ENCODE measurements at places on chromosomes 4 and X.

- no peak for DNase-seq
Measured at GRCh38 chr4:53654300-53654758, 63.0 kb upstream of the LNX1 start.

GRCh38 chrX:14963447-14964236 is 90.4 kb downstream of the MOSPD2 start:
- DNase-seq: no peak

GRCh38 chr4:83906561-83906960 is 370.7 kb downstream of the GPAT3 start:
- no peak for DNase-seq

GRCh38 chr4:6404611-6405396 is 67.6 kb downstream of the PPP2R2C start:
- DNase-seq: no peak

GRCh38 chr4:130210864-130211263 is 1114.9 kb downstream of the C4orf33 start:
- no peak for DNase-seq

GRCh38 chr4:2858451-2859217 is 15.0 kb downstream of the ADD1 start:
- no peak for DNase-seq

- no peak for DNase-seq
Measured at GRCh38 chr4:171588051-171588545, 225.1 kb upstream of the GALNTL6 start.

- no peak for DNase-seq
Measured at GRCh38 chrX:40411340-40412111, 169.2 kb upstream of the ATP6AP2 start.

- no peak for DNase-seq
Measured at GRCh38 chr4:40335525-40335894, 377 bp downstream of the CHRNA9 start.

DNA sequence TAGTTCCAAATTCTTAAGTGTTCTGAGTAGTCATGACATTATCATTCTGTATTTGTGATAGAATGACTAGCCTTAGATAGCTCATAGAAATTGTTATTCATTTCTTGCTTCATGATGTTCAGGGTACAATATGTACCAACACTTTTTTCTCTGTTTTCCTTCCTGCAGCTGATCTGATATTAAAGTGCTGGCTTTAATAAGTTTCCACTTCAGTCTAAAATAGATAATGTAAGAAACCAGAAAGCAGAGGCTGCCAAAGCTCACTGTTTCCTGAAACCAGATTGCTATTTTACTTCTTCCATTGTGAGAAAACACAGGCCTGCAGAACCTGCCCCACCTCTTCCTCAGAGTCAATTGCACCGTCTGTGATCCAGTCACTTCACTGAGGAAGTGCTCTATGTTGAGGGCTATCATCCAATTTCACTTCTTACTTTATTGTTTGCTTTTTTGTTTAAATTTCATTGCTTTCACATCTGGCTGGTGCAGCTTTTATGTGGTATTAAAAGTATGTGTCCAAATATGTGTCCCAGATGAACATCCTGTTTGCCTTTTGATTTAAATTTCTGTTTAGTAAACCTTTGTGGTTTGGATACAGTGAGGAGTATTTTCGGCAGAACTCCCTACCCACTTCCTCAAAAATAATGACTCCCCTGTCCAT is 652.1 kb downstream of the ANKRD50 start:
- DNase-seq: no peak

DNA sequence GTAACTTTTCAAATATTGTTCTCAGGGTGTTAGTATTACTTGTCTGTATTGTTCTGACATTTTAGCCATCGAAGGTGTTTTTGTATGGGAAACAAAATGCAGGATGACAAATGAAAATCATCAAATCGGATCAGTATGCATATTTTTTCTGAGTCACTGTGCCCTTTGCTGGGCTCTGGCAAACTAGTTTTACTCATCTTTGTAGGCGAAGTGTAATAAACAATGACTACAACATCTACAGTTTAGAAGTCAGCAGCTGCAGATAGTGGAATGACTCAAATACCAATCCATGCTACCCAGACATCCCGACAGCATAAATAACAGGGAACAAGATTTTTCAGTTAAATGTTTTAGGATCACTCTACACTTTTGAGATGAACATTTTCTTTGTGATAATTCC is 557.3 kb upstream of the TENM3 start:
- no peak for DNase-seq

- no peak for DNase-seq
Measured at GRCh38 chrX:43961699-43962098, 11.5 kb downstream of the NDP start.

GRCh38 chr4:77817304-77818072 is 1.7 kb downstream of the CNOT6L start:
- DNase-seq: no peak

DNA sequence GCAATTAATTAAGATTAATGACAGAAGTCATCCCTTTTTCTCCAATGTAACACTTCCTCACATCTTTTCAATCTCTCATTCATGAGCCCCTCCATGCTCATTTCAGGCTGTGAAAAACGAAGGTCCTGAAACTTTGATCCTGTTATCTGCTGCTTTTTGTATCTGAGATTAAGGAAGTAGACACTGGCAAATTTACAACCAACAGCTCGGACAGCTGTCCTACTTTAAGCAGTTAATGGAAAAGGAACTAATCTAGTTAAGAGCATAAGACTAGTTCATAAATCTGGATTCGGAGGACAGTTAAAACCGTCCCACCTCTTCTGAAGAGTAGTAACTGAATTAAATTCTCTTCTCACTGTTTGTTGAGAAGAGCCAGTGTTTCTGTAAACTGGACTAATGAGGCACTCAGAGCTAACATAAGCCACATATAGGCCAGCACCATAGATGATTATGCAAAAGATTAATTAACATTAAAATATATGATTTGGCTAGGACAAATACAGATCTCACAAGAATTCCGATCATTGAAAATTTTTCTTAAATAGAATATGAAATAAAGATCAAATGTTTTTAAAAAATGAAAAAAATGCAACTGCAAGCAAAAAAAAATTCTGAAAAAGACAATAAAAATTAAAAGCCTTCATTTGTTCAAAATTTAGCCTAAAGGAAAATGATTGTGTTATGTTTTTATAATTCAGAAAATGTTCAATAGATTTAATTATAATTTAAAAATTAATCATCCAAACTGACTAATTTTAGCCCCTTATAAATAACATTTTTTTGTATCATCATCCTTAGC is 114.4 kb downstream of the ANTXR2 start:
- no peak for DNase-seq

GRCh38 chrX:154508384-154508745 is 7.7 kb downstream of the FAM3A start:
- no peak for DNase-seq

DNA sequence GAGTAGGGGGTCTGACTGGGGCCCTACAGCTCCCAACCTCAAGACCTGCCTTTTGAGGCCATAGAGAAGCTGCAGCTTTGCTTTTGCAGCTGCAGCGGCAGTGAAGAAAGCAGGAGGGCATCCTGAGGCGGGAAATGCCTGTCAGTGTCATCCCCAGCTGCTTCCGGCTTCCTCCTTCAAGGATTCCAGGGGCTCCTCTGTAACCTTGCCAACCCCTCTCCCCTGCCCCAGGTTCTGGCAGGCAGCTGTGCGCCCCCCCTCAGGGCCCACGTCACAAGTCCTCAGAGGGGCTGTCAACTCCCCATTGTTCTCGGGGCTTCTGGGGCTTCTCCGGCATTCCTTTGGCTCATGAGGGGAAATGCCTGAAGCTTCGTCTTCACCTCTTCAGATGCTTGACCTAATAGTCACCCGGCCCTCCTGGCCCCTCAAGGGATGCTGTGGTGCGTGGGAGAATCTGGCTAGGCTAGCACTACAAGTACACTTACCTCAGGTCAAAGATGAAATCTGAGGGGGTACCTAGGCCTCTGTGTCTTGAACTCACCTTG is 31.9 kb downstream of the APLN start:
- no peak for DNase-seq

DNA sequence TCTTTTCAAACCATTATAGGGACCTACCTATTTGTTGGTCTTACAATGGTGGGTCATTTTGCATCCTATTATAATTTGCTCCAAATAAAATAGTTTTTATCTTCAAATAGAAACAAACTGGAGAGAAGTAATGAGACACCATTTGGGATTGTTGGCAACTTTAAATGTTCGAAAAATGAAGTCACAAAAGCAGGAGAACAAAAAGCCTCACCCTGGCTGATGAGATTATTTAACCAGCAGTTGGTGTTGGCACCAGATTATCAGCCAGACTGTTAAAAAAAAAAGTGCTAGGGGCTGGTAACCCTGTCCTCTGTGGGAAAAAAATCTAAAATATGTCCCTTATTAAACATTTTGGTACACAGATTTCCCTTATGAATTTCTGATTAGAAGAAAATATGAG is 100.3 kb downstream of the DCK start:
- DNase-seq: no peak

DNA sequence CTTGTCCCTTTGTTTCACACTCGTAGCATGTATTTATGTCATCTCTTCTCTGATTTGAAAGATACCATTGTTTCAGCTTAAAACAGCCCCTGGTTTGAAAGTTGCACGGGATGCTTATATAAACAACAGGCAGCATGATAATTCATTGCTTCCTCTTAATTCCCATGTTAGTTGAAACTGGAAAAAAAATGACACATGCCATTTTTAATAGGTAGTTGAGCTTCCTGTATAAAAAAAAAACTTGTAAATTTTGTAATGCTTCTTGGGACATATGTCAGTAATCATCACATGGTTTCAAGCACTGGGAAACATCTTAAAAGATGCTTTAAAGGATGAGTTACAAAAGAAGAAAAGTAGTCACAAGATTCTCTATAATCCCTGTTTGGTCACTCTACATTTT is 243.0 kb downstream of the PALLD start:
- DNase-seq: no peak

DNA sequence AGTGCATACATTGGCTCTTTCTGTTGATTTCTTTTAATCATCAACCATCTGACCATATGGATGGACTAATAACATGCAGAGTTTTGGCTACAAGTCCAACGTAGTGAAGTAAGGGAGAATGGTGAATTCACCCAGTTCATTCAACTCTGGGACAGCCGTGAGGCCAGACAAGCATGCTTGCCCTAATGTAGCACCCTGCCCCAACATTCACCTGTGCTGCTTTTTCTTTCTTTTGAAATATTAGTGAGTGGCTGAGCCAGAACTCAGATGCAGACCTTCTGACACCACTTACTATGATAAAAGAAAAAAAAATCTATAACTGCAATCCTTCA is 17.5 kb downstream of the ARSJ start:
- DNase-seq: no peak

GRCh38 chrX:46140272-46140671 is 404.9 kb downstream of the ZNF674 start:
- no peak for DNase-seq

DNA sequence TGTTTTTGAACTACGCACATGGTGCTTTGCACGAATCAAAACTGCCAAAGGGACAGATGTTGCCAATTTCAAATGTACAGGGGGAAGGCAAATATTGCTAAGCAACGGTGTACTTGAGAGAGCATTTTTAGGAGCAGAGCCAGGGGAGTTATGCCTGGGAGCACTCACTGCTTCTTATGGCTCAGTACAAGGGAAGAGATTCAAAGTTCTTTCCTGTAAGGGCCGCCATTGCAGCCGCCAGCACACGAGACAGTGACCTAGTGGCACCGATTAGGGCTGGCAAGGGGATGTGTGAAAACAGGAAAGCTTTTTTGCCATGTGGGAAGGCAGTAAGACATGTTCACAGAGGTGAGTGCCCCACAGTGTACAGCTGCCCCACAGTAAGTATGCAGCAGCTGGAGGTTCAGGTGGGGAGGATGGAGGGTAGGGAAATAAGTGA is 133.8 kb downstream of the AFF1 start:
- no peak for DNase-seq

DNA sequence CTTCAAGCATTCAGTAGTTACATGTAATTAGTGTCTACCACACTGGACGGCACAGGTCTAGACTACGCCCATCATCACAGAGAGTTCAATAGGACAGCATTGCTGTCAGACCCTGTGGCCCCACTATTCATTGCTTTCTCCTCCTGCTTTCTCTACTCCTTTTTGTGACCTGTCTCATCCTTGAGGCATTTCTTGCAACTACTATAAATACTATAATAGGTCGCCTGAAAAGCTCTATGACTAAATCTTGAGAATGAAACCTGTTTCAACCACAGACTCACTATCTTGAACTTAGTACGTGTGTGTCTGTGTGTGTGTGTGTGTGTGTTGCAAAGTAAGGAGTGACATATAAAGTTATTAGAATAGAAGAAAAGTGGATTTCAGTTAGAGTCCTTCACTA is 252.9 kb upstream of the KLF3 start:
- no peak for DNase-seq

DNA sequence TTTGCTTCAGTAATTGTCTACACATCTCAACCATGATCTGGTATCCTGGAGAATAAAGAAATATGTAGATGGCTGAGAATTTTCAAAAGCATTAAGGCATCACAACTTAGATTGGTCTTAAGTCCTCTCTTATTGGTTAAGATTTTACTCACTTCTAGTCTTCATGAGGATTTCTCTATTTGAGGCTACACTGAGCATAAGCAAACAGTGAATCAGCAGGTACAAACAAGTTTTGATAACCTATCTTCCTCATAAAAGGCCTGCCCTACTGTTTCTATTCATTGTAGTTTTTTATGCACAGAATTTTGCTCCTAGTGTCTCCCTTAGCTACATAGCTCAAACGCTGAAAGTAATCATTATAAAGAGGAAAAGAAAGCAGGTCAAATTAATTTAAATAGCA is 460.7 kb upstream of the RPS6KA3 start:
- DNase-seq: no peak

DNA sequence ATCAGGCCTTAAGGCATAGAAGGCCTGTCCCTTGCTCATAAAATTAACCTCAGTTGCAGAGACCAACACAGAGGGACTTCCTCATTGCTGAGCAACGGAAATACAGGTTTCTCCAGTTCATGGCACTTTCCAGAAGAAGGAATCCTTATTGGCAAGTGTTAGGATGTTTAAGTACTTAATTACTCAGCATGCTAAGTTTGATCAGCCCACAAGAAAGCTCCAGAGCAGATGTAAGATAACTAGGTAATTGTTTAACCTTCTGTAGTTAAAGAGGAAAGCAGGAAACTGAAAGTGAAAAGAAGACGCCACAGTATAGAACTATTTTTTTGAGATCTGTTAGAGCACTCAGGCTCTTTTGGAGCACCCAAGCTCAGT is 33.5 kb downstream of the SMS start:
- no peak for DNase-seq

- DNase-seq: no peak
Measured at GRCh38 chrX:105038672-105039328, 181.7 kb downstream of the TEX13A start.

DNA sequence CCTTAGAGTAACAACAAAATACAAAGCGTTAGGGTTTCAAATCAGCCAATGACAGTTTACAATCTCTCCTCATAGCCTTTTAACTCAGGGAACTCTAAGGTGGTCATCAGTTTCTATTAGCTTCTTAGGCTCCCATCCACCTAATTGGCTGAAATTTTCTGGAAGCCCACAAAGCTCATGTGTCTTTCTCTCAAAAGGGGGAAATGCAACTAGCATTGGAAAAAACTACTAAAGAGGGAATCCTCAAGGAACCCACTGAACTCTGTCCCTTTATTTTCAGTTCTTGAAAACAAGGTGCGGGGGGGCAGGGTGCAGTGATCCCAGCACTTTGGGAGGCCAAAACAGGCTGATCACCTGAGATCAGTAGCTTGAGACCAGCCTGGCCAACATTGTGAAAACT is 56.4 kb downstream of the PDGFC start:
- DNase-seq: no peak

- no peak for DNase-seq
Measured at GRCh38 chr4:112752061-112752460, 115.1 kb downstream of the LARP7 start.

Measured in stimulated activated CD8-positive, alpha-beta memory T cell treated with anti-CD3 and anti-CD28 coated beads, Interleukin-4, amount 100 ng/mL, for 1 hour (primary cell).